ENCODE measurements at places on chromosomes 16 and 17. TPM values are rescaled to one million over a fixed set of nuclear protein-coding genes. Genes with fewer than 3 reads are reported as not detected.

MIEN1 gene
- total RNA-seq = 54.2 TPM

PNMT gene
- 121 TPM for total RNA-seq

NBR1 gene
- total RNA-seq = 128 TPM

CES1 gene
- 18.5 TPM for total RNA-seq

AOC2 gene
- 1.4 TPM for total RNA-seq

TLCD2 gene
- total RNA-seq = 11.4 TPM

C17orf100 gene
- total RNA-seq = 2.1 TPM

- peak; percentile 80 for DNase-seq
These were observed 170.4 kb downstream of the ZFHX3 start for GRCh38 chr16:72877374-72878028.

DNA sequence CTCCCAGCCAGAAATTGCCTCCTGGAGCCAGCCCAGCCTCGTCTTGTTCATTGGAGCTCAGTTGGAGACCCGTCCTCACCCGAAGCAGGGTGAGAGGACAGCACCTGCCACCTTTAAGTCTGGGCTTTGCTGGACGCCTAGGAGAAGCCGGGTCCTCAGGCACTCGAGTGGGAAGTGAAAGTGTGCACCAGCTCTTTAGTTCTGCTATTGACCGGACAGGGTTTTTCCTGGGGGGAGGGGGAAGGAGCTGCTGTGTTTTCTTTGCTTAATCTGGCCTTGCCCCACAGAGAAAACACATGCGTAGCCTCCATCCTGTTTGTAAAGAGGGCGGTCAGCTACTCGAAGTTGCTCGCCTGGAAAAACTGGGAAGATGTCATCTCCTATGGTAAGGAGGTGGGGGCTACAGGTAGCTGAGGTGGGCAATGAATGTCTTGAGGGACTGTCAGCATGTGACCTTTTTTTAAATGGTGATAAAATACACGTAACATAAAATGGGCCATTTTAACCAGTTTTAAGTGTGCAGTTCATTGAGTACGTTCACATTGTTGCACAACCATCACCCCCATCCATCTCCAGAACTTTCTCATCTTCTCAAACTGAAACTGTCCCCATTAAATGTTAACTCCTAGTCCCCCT, 34.4 kb downstream of the CMIP start:
- peak; percentile 66 for DNase-seq

DNA sequence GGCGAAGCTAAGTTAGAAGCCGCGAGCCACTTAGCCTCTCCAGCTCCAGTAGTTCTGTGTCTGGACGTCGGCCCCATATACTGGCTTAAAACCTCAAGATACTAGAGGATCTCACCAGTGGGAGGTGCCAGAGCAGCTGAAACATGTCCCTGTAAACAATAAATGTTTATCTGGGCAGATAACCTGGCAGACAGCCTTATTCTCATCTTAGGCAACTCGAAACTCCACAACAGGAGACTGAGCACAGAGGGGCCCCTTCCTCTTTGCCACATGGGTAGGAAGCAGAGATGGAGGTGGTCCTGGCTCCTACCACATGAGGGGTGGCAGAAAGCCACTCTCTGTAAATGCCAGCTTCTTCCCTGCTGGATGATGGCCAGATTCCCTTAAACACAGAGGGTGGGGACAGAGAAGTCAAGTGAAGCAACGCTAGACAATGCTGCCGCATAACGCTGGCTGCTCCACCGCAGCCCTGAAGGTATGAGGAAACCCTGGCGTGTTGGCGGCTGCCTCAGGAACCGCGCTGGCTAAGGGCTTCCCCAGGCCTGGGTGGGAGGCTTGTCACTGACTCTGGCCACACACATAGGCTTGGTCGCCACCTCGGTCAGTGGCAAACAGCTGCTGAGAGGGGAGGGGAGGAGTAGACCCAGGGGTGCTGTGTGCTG, 67.9 kb downstream of the HIC1 start:
- DNase-seq = peak; percentile 78

DNA sequence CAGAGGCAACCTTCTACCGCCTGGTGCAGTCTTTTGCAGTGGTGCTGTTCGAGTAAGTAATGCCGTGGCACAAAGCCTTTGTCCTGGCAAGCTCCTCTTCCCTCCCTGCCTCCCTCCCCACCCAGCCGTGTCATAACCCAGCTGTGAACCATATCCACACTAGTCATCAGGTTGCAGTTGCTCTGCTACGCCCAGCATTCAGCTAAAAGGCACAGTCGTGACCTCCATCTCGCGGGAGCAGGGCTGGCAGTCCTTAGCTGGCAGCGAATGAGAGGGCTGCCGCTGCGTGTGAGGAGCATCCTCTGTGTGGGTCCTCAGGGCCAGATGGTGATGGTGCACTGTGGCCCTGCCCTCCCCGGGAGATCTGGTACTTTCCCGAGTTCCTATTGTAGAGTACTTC, 39.3 kb downstream of the CIBAR2 start:
- DNase-seq = no peak

GRCh38 chr16:79089735-79090284, 510.7 kb downstream of the MAF start:
- no peak for DNase-seq

DNA sequence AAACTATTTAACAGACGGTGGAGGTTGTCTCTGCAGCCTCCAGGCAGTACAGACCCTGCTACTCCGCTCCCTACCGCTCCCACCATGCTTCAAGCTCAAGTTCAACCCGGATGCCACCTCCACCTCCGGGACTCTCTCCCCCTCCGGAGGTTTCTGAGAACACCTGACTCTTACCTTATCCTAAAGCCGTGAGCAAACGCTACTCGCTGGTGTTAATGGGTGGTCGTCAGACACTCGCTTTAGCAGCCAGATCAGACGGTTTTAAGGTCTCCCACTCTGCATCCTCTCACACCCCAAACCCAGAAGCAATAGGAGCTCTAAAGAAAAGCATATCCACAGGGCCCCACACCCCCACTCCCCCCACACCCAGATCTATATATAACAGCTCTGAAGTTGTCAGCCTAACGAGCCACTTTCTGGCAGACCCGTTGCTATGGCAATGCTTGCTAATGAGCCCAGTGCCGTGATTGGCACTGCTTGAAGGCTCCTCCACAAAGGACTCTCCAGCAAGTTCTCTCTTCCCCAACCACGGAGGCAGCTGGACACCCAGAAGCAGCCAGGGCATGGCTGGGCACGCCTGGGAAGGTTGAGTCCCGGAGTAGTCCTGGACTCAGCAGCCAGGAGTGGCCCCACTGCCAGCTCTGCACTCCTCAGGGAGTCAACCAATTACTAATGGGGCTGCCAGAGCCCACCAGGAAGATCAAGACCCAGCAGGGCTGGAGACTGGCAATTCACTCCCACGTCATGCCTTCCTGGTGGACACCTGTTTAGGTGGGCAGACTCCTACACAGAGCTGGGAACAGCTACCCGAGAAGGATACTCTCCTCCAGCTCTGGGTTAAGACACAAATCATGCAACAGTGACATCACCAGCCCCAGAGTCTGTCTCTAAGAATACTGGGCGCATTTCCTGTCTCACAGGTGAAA, 121.2 kb upstream of the RCVRN start:
- no peak for DNase-seq

GRCh38 chr17:61452301-61453290, at the start of gene TBX4:
TSS of gene TBX4 (plus strand) at chr17:61452422. CDS start at chr17:61456491, 4,069 bp downstream.
- DNase-seq = no peak

- no peak for DNase-seq
These were observed 44.0 kb downstream of the CCDC182 start for GRCh38 chr17:57701124-57701523.

DNA sequence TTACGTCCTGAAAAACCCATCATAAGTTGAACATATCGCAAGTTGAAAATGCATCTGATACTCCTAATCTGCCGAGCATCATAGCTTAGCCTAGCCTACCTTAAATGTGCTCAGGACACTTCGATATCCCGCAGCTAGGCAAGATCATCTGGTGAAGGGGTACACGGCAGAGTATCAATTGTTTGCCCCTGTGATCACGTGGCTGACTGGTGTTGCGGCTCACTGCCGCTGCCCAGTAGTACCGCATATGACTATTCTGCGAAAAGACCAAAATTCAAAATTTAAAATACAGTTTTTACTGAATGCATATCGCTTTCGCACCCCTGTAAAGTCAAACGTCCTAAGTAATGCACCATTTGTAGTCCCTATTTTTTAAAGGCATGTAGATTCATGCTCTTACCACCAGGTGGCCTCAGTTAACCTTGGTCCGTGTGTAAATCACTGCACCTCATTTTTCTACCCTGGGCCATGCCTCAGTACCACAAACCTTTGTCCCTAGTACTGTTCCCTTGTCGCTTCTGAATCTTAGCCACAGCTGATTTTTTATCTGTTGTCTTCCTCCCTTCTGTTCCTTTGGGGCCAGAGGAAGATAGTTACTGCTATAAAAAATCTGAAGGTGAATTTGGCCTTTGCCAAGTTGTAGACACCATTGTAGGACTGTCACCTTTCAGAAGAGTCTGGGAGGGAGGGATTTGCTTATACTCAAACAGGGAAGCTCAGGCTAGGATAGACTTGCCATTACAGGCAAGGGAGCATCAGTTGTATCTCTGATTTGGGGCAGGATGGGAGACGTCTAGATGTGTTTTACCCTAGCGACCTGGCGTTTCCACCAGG, 34.4 kb downstream of the WWP2 start:
- peak; percentile 59 for DNase-seq

- no peak for DNase-seq
These were observed 31.0 kb downstream of the ERCC4 start for GRCh38 chr16:13950821-13951547.

- no peak for DNase-seq
These were observed 61.6 kb downstream of the HSD17B2 start for GRCh38 chr16:82096641-82097040.

DNA sequence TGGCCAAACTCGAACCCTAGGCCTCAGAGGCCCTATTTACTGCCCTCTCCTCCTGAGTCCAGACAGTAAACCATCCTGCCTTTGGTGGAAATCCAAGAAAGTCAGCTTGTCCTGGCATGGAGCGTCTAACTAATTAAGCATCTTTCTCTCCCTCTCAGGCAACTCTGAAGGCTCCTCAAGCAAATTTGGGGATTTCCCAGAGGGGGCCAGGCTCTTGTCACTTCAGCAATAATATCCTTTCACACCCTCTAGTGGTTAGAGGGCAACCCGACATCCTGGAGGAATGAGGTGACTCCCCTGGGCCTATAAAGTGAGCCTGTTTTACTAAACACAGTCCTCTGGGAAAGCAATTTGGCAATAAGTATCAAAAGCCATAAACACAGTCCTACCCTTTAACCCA, 60.4 kb downstream of the NOG start:
- no peak for DNase-seq

DNA sequence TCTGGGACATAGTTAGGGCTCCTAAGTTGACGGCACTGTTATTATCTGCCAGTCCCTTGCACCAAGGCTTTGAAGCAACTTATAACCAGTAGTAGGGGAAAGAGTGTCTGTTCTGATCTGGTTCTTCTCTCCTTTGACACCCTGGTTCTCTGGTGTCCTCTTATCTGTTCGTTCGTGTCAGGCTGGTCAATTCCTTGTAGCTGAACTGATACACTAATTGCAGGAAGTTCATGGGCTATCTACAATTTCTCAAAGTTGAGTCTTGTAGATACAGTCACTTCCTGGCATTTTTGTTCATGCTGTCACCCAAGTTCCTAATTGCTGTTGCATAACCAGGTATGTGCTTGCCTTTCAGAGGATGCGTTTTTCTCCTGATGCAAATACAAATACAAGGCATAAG, 17.3 kb upstream of the MYO1D start:
- no peak for DNase-seq

DNA sequence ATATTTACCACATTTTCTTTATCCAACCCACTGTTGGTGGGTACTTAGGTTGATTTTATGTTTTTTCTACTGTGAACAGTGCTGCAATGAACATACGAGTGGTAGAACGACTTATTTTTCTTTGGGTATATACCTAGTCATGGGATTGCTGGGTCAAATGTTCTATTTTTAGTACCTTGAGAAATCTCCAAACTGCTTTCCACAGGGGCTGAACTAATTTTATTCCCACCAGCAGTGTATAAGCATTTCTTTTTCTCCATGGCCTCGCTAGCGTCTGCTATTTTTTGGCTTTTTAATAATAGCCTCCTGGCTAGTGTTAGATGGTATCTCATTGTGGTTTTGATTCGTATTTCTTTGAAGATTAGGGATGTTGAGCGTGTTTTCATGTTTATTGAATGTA, 202.3 kb downstream of the LGALS9B start:
- no peak for DNase-seq

- DNase-seq = no peak
These were observed 92.1 kb downstream of the CACNG1 start for GRCh38 chr17:67136191-67137025.

GRCh38 chr17:72745241-72745640, 347.2 kb downstream of the SLC39A11 start:
- no peak for DNase-seq

DNA sequence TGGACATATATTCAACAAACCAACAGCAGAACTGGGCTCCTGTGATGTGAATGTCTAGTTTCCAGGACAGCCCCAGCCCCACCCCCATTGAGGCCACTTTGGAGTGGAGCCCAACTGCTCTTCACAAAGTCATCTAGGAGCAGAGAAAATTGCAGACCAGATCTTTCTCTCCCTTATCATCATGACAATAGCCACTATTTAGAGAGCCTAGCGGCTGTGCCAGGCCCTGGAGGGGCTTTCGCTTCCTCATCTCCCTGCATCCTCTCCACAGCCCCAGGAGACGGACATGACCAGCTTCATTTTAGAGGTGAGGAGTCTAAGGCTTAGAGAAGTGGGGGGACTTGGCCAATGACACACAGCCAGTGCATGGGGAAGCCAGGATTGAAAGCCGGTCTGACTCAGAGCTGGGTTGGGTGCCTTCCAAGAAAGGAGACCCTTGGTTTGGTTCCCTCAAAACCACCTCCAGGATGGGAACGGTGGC, 1.4 kb downstream of the PRSS8 start:
- no peak for DNase-seq

GRCh38 chr17:10624969-10625368, 32.1 kb downstream of the MYH3 start:
- DNase-seq = no peak

- DNase-seq = no peak
These were observed 1.3 kb upstream of the KRTAP2-1 start for GRCh38 chr17:41048441-41048840.

DNA sequence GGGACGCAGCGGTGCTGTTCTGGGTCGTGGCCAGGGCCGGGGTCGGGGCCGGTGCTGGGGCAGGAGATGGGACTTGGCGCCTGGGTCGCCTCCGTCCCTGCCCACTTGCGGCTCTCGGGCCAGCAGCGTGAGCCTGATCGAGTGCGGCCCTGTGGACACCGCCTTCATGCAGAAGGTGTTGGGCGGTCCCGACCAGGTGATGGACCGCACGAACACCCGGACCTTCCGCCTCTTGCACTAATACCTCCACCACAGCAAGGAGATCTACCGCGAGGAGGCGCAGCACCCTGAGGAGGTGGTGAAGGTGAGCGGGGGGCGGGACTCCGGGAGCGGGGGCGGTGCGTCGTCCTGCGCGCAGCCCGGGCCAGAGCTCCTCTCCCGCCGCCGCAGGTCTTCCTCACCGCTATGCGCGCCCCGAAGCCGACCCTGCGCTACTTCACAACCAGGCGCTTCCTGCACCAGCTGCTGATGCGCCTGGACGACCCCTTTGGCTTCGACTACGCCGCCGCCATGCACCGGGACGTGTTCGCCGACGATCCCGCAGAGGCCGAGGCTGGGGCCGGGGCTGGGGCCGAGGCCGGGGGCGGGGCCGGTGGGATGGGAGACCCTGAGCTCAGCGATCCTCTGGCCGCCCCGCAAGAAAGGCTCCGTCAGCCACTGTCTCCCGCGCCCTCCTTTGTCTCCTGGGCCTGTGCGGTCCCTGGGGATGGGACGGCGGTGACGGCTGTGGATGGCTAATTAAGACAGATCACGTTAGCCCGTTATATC, 4.5 kb upstream of the HSD17B1 start:
- DNase-seq = peak; percentile 81

GRCh38 chr17:43820759-43821158, 12.2 kb downstream of the MPP3 start:
- no peak for DNase-seq

GRCh38 chr16:67040906-67041305, 12.0 kb downstream of the CBFB start:
- DNase-seq = no peak
